ENCODE measurements at places on chromosomes 6 and 20. TPM values are rescaled to one million over a fixed set of nuclear protein-coding genes. Genes with fewer than 3 reads are reported as not detected.

DNA sequence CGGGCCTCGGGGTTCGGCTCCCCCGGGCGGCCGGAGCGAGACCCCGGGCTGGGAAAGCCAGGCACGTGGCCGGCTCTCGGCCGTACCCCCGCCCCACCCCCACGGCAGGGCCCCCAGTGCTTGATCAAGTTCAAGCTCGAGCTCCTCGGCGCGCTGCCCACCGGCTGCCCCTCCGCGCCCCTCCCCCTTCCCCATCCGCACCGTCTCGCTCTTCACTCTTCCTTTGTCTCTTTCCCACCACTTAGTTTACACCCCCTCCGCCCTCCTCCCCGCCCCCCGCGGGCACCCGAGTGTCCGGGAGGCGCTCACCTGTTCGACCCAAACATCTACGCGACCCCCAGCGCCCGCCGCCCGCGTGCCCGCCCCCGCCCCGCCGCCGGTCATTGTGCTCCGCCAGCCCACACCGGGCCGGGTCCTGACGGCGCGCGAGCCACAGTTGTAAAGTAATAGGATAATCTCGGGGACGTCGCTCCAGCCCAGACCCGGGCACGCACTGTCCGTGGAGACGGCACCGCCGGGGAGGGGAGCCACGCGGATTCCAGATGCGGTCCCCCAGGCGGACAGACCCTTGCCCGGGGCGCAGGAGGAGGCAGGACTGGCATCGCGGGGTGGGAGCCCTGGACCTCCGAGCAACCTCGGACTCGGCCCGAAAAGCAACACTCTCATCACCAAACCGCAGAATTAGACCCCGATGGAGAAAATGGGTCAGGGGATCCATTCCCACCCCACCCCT is 100.7 kb downstream of the NOL4L start:
- DNase-seq, result peak; percentile 41
- H3K36me3 ChIP-seq, result no peaks in the 10 kb centered on the region
- peaks cover 10% of the 10 kb centered on the region for H3K27me3 ChIP-seq
- H3K27ac ChIP-seq, result no peak overlapping the region
- peak overlapping the region; percentile 53 for H3K4me3 ChIP-seq

DNA sequence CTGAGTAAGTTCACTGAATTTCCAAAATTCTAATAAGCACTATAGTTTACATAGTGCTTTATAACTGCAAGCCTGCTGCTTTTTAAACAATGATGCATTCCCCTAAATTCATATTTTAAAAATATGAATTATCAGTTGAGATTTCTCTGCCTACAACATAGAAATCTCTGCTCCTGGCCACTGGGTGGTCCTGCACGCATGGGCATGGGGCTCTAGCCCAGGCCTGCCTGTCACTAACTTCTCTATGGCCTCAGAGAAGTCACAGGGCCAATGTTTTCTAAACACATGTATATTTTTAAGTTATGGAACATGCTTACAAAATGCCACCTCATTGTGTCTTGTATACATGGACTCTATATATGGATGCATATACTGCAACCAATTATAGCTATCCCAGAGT is 211.0 kb downstream of the FOXC1 start:
- H3K36me3 ChIP-seq, result no peaks in the 10 kb centered on the region
- H3K4me3 ChIP-seq, result no peak overlapping the region
- no peaks in the 10 kb centered on the region for H3K27me3 ChIP-seq
- no peak for DNase-seq

GRCh38 chr20:31749223-31749622 is 10.1 kb downstream of the TPX2 start:
- no peaks in the 10 kb centered on the region for H3K4me1 ChIP-seq
- no peak for DNase-seq
- H3K4me3 ChIP-seq, result no peak overlapping the region
- no peaks in the 10 kb centered on the region for H3K27me3 ChIP-seq
- no peak overlapping the region for H3K27ac ChIP-seq
- H3K36me3 ChIP-seq, result no peaks in the 10 kb centered on the region

The ITPR3 gene
- 70.2 TPM for polyA plus RNA-seq

The SUN5 gene
- not detected for polyA plus RNA-seq

Measured in B cell (primary cell).